Activated T-helper 1 cell treated with anti-CD3 and anti-CD28 coated beads, Interleukin-12 subunit alpha, Interleukin-12 subunit beta, Interleukin-2, Interleukin-4 antibody, amounts not matched to agents 30 ng/mL and 10 ng/mL and 1 ng/mL, durations not matched to agents 14 hours and 24 hours and 36 hours (primary cell): ENCODE measurements at places on chromosomes 3 and 15. TPM values are rescaled to one million over a fixed set of nuclear protein-coding genes. Genes with fewer than 3 reads are reported as not detected.

DNA sequence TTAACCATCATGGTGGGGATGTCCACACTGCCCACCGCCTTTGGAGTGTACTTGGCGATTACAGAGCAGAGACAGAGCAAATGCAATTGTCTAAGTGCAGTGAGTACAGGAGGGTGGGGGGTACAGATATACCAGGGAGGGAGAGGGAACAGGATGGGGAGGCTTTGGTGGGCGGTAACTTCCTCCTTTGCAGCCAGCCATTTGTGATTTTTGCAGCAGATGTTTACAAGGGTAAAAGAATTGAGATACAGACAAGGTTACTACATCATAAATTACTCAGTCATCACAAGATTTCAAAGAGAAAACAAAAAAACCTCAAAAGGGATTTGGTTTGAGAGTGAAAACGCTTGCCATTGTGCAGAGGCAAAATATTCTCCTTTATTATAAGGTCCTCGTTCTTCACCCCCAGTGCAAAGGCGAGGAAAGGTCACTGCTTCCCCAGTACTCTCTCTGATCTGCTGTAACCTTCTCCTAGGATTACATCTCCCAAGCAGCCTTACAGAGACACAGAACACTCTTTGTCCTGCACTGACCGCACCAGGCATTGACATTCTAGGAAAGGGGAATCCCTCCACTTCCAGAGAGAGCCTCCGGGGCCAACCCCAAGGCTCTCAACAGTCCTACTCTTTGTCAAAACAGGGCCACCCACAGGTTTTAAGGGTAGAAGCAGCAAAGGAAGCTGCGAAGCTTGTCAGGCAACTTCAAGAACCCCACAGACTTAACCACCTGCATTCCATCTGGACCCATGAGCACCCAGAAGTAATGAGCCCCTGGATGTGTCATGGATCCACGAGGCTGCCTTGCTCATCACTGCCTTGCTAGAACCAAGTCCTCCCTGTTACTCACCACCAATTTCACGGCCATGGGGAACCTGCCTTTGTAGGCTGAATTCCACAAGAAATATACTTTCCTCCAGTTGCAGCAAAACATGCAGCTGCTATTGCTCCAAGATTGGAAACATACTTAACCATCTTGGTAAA lies 117.3 kb downstream of the ADAMTS17 start:
- DNase-seq: no peak

- DNase-seq: no peak
These were observed 392.8 kb downstream of the TIGIT start for GRCh38 chr3:114686621-114687020.

DNA sequence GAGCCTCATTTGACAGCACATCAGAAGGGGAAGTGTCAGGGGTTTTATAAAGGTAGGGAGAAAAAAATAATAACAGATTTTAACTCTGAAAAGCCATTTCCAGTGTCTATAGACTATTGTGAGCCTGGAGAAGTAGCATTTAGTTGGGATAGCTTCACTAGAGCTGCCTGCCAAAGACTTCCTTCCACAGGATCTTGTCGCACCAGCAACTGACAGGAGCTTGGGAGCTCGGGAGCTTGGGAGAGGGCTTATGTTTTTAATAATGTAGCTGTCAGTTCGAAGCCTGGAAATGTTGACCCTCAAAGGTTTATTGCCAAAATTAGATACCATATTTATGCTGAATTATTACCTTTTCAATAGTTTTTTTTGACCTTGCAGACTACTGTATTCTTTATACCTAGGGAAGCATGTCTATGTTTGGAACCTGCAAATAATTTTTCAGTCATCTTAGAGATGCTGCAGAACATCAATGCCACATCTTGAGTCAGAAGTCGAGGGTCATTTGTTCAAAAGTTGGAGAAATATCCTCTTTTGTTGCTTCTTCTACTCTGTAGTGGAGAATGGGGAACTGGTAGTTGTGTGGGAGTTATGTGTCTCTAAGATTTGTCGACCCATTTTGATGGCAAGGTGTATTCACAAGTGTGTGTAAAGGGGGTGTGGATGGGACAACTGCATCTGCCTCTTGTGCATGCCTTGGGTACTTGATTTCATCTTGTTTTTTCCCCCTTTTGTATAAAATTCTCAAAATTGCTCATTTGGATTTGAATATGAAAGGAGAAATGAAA lies 41.7 kb downstream of the ARPP21 start:
- DNase-seq: no peak

GRCh38 chr3:148962513-148962912 lies 28.8 kb upstream of the GYG1 start:
- no peak for DNase-seq

GRCh38 chr15:50134524-50135024 lies 15.5 kb upstream of the ATP8B4 start:
- DNase-seq: no peak

GRCh38 chr3:133591271-133591742 lies 17.8 kb downstream of the CDV3 start:
- DNase-seq: no peak

GRCh38 chr3:127422663-127423375 lies 135.0 kb upstream of the PRR20G start:
- DNase-seq: no peak

- no peak for DNase-seq
These were observed 324.5 kb downstream of the CNTN4 start for GRCh38 chr3:2423143-2423542.

DNA sequence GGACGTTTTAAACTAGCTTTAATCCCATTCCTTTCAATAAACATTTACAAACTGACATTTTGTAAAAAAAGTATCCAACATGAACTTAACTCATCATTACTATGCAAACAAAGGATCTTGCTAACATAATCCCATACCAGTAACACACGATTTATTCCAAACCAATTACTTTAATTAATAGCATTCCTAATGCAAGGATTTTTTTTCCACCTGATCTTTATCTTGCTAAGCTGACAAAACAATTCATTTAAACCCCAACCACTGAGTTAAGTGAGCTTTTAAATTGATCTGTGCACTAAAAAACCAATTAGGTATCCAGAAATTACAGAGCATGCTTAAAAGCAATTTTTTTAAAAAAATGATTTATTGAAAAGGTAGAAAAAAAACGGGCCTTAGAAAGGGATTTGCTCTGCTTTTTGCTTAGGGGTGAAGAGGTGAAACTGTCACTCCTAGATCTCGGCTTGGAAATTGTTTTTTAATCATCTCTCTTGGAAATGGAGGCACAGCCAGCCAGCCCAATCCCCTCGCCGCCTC lies 1.2 kb downstream of the SH3BP5 start:
- DNase-seq: no peak

- DNase-seq: no peak
These were observed 17.9 kb upstream of the SPPL2A start for GRCh38 chr15:50783411-50783810.

GRCh38 chr15:76753771-76754170 lies 151.4 kb downstream of the SCAPER start:
- no peak for DNase-seq

Gene AHSG
- total RNA-seq: 0.16 TPM in 1 of 2 replicates, not detected in the other

Gene GABRR3
- not detected in 2 replicates for total RNA-seq

Gene CCR5
- total RNA-seq: 5.8 TPM in 2 replicates

Gene KLHL40
- total RNA-seq: not detected in 2 replicates

Gene RYR3
- total RNA-seq: 0.02 TPM in 1 of 2 replicates, not detected in the other

Gene CIB2
- 1.2 and 1.9 TPM in 2 replicates for total RNA-seq

Gene CADM2
- total RNA-seq: not detected in 2 replicates

Gene PHLDB2
- total RNA-seq: 0.61 and 0.75 TPM in 2 replicates

Gene TMC3
- not detected in 2 replicates for total RNA-seq

Gene GOLGA8T
- 0.22 TPM in 1 of 2 replicates, not detected in the other for total RNA-seq

Gene GYG1
- total RNA-seq: 33.6 and 34.1 TPM in 2 replicates

Gene IL20RB
- total RNA-seq: 1.5 and 1.9 TPM in 2 replicates
